ENCODE measurements at places on chromosomes 3 and 15.
A peak's percentile ranks its signal among the peaks of the same experiment; 100 is the strongest.

DNA sequence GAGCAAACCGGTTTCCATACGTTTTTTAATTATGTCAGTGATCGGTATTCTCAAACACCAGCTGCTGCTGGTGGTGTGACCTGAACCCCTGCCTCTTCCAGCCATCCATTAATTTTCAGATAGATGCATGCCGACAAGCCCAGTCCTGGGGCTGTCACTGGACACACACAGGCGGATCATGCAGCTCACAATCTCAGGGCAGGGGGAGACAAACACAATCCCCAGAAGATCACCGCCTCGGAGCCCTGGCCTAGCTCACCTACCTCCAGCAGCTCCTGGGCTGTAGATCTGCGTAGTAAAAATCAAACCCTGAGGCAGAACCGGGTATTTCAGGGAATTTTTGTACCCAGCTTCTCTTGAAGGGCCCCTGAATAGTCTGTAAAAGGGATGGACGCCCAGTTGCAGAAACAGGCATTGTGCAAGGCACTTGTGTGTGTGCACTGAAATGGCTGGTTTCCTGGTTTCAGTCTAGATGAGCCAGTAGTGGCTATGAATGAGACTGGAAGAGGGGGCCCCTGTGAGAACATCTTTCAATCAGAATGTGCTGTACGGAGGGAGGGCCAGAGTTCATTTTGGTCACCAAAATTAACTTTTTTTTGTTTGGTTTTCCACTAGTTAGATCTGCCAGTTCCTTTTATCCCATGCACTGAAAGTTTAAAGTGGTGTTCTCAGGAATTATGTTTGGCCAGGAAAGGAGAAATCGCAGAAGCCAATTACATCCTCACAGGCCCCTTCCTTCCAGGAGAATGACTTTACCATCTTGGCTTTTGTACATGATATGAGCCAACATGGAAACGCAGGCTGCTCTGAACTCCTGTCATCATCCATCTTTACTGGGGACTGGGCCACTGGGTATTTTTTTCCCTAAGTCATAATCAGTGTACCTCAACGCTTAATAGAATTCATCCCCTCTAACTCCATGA, 55.0 kb upstream of the RPL32 start:
- peaks cover 48% of the 10 kb centered on the region for H3K36me3 ChIP-seq
- peaks cover 10% of the 10 kb centered on the region for H3K4me1 ChIP-seq
- peak overlapping the region; percentile 75 for H3K27ac ChIP-seq
- no peak overlapping the region for H3K4me3 ChIP-seq

GRCh38 chr3:88010810-88011209, 48.0 kb downstream of the CGGBP1 start:
- DNase-seq: no peak
- H3K36me3 ChIP-seq: no peaks in the 10 kb centered on the region
- H3K4me1 ChIP-seq: no peaks in the 10 kb centered on the region
- H3K4me3 ChIP-seq: no peak overlapping the region
- no peaks in the 10 kb centered on the region for H3K27me3 ChIP-seq

GRCh38 chr15:82186719-82187406, 75.7 kb downstream of the EFL1 start:
- H3K27me3 ChIP-seq: no peaks in the 10 kb centered on the region
- peaks cover 3% of the 10 kb centered on the region for H3K36me3 ChIP-seq
- H3K27ac ChIP-seq: no peak overlapping the region
- no peak overlapping the region for H3K4me3 ChIP-seq
- no peak for DNase-seq
- no peaks in the 10 kb centered on the region for H3K4me1 ChIP-seq

- H3K36me3 ChIP-seq: no peaks in the 10 kb centered on the region
- H3K27ac ChIP-seq: no peak overlapping the region
- peaks cover 48% of the 10 kb centered on the region for H3K27me3 ChIP-seq
- H3K4me1 ChIP-seq: no peaks in the 10 kb centered on the region
- no peak for DNase-seq
- no peak overlapping the region for H3K4me3 ChIP-seq
These were observed 325.9 kb upstream of the CTDSPL start for GRCh38 chr3:37535526-37536432.

DNA sequence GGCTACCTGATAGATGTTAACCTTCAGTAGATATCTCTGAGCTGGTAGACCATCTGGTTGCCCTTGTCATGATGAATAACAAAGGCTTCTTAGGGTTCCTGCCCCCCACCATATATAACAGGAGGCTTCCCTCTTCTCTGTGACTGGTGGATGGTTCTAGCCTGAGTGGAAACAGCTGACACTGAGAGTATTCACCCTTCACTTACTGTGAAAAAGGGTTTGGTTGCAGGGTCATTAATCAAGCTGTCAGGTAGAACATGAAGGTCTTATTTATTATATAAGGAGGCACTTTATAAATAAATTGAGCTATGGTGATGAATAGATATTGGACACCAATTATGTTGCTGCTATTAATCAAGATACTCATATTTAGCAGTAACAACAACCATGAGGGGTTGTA, 58.6 kb downstream of the CACNA2D3 start:
- no peaks in the 10 kb centered on the region for H3K4me1 ChIP-seq
- H3K27me3 ChIP-seq: no peaks in the 10 kb centered on the region
- no peak overlapping the region for H3K4me3 ChIP-seq
- no peak for DNase-seq
- no peak overlapping the region for H3K27ac ChIP-seq
- peaks cover 2% of the 10 kb centered on the region for H3K36me3 ChIP-seq

DNA sequence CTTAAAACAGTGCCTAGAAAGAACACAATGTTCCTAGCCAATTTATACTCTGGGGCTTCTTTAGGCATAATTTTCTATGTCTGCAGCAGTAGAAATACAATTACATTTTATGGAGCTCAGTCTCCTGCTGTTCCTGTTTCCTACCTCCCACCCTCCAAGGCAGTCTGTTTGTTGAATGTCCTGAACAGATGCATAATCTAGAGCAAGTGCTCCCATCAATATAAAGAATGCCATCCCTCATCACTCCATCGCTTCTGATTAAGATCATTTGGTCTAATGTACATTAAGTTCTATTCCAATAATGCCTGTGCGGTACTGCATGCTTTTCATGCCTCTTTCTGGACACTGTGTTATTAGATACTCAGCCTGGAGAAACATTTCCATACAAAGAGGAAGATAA, 869.8 kb upstream of the CFAP20DC start:
- DNase-seq: no peak
- H3K4me3 ChIP-seq: no peak overlapping the region
- H3K4me1 ChIP-seq: peaks cover 10% of the 10 kb centered on the region

GRCh38 chr3:134650431-134651346, at the start of gene KY:
Gene KY, minus strand, starts transcription at chr3:134651022. Its CDS starts 62 bp downstream, at chr3:134650960.
- no peak within 1 kb of the TSS for H3K4me3 ChIP-seq
- DNase-seq: no peak
- no peaks in the 10 kb centered on the region for H3K36me3 ChIP-seq
- H3K27me3 ChIP-seq: peaks cover 66% of the 10 kb centered on the region
- no peak within 1 kb of the TSS for H3K27ac ChIP-seq

GRCh38 chr3:124812291-124813265, 74.6 kb downstream of the ITGB5 start:
- no peak for DNase-seq
- no peak overlapping the region for H3K4me3 ChIP-seq
- H3K27ac ChIP-seq: no peak overlapping the region
- H3K27me3 ChIP-seq: peaks cover 62% of the 10 kb centered on the region
- no peaks in the 10 kb centered on the region for H3K36me3 ChIP-seq
- H3K4me1 ChIP-seq: no peaks in the 10 kb centered on the region

GRCh38 chr3:23576379-23576959, 229.3 kb upstream of the UBE2E1 start:
- peaks cover 16% of the 10 kb centered on the region for H3K27me3 ChIP-seq
- H3K4me3 ChIP-seq: no peak overlapping the region
- DNase-seq: no peak
- no peak overlapping the region for H3K27ac ChIP-seq
- H3K36me3 ChIP-seq: no peaks in the 10 kb centered on the region
- H3K4me1 ChIP-seq: no peaks in the 10 kb centered on the region

- no peaks in the 10 kb centered on the region for H3K4me1 ChIP-seq
- H3K27ac ChIP-seq: no peak overlapping the region
- peaks cover 65% of the 10 kb centered on the region for H3K27me3 ChIP-seq
These were observed 114.5 kb upstream of the TNIK start for GRCh38 chr3:171574556-171575240.

- no peaks in the 10 kb centered on the region for H3K4me1 ChIP-seq
- no peak overlapping the region for H3K4me3 ChIP-seq
- DNase-seq: no peak
- peaks cover 20% of the 10 kb centered on the region for H3K27me3 ChIP-seq
- no peaks in the 10 kb centered on the region for H3K36me3 ChIP-seq
- H3K27ac ChIP-seq: no peak overlapping the region
These were observed 172.8 kb downstream of the USP13 start for GRCh38 chr3:179825527-179826246.

GRCh38 chr3:126381966-126382365, 12.7 kb upstream of the CFAP100 start:
- no peak overlapping the region for H3K27ac ChIP-seq
- H3K4me3 ChIP-seq: no peak overlapping the region
- peaks cover 58% of the 10 kb centered on the region for H3K27me3 ChIP-seq
- no peaks in the 10 kb centered on the region for H3K36me3 ChIP-seq
- H3K4me1 ChIP-seq: no peaks in the 10 kb centered on the region
- no peak for DNase-seq

DNA sequence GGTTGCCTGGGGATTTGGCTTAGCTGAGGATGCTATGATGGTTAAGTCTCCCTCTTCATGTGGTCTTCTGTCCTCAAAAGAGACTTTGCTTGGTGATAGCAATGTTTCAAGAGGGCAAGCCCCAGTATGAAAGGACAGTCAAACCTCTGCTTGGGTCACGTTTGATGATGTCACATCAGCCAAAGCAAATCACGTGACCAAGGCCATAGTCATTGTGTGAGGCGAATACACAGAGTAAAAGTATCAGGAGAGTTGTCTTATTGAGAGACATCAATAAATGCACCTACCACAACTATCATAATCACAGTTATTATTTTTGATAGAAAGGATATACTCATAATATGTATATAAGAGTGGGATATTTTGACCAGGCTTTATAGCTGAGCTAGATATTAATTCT, 243.0 kb downstream of the EPHA6 start:
- H3K4me1 ChIP-seq: no peaks in the 10 kb centered on the region
- no peaks in the 10 kb centered on the region for H3K27me3 ChIP-seq
- DNase-seq: no peak
- no peak overlapping the region for H3K4me3 ChIP-seq

DNA sequence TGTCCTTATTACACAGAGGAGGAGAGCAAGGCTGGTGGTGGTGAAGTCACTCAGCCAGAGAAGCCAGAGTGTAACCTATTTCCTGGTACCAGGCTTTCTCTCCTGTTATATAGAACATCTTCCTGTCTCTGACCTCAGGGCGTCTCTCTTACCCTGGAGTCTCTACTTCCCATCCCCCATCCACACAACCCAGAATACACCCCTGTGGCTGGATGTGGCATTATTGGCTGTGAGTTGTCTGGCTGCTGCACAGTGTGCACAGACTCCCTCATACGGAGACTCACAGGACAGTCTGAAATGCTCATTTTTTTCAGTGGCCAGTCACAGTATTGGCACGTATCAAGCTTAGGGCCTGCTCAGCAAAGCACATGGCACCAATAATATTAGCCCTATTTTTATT, 8.6 kb downstream of the PODXL2 start:
- peak overlapping the region; percentile 54 for H3K27ac ChIP-seq
- H3K36me3 ChIP-seq: peaks cover 4% of the 10 kb centered on the region
- H3K27me3 ChIP-seq: peaks cover 21% of the 10 kb centered on the region
- H3K4me3 ChIP-seq: no peak overlapping the region
- peak; percentile 24 for DNase-seq

GRCh38 chr15:63912061-63912615, 78.4 kb upstream of the HERC1 start:
- DNase-seq: no peak
- peaks cover 1% of the 10 kb centered on the region for H3K4me1 ChIP-seq
- H3K27ac ChIP-seq: no peak overlapping the region
